Left kidney (tissue), 8 donors: ENCODE measurements at places on chromosomes 5 and 9.

DNA sequence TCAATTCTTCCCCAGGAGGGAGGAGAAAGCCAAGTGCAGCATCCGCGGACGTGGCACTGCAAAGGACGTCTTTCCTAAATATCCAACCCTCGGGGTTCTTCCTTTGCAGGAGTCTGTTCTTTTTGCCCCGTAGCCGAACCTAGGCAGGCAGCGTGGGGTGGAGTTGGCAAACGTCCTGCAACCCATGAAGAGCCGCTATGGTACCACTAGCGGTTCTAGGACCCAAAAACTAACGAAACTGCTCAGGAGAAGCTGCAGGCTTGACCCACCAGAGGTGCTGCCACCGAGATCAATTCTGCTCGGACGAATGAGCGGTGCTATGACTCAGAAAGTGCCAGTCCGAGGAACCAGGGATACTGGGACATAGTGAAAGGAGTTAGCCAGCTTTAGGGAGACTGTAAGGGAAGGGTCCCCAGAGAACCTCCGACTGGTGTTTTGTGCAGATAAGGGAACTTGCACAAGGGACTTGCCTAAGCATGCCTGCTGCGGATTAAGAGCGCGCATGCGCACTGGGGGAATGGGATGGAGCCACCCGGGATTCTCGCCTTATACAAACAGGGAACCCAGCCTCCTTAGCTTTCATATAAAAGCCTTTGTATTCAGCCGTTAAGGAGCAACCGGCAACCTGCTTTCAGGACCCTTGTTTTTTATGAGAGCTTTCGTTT is 32.7 kb downstream of the ANXA2R start:
- peak; percentile 79 for DNase-seq

GRCh38 chr9:114774524-114774923 is 31.3 kb downstream of the TNFSF15 start:
- no peak for DNase-seq

- no peak for DNase-seq
These were observed 21.6 kb downstream of the DAB2IP start for GRCh38 chr9:121672986-121673385.

DNA sequence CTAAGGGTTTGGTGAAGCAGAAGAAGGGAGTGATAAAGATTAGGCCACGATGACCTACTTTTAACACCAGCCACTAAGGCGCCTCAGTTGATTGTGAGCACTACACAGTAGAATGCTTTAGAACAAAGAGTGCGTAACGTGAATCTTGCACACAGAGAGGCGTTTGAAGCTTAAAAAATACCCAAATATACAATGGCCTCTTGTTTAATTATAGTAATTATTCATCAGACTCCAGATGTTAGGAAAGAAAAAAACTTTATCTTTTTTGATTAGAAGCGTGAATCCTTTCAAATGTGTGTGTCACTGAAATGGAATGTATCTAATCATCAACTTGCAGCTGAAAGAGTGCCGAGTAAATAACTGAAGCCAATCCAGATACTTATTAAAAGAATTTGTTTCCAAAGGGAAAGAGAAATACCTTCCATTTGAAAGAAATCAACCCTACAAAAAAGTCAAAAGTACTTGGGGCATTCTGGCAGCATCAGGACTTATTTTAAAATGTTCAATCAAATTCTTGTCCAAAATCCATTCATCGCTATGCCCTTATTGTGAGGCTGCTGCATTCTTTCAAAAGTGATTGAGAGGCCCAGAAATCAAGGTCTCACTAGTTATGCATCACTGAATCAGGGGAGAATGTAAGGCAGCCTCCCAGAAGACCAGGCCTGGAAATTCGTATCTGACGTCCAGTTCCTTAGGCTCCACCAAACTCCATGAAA is 337.5 kb downstream of the ZNF608 start:
- no peak for DNase-seq

DNA sequence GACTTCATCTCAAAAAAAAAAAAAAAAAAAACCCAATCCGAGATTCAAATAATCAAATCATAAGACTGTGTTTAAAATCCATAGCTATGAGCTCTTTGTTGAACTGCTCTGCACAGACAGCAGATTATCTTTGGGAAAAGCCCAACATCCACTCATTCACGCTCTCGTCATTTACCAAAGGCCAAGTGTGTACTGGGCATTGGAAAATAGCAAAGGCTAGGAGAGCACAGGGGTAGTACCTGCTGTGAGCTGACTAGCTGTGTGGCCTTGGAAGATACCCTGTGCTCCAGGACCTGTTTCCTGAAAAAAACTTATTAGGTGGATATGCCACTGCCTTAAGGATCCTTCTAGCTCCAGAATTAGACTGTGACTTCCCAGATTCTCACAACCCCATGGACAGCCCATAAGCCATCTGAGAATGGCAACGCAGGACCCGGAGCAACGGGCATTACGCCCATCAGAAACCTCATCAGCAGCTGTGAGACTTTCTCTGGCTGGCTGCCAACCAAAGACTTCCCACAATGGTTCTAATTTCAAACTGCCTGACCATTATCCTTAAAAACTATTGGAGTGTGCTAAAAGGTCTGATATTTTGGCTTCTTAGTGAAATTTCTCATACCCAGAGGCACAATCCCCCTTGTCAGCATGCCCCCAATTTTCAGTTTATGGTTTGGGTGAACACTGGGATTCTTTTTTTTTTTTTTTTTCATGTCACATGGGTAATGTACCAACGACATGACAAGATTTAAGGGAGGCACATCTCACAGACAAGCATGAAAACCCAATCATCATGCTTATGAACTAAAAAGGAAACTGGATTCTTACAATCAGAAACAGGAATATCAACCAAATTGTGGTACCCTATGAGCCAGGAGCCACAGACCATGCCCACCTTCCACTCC is 16.8 kb downstream of the SERINC5 start:
- peak; percentile 72 for DNase-seq
